ENCODE measurements at places on chromosomes 12 and 14. TPM values are rescaled to one million over a fixed set of nuclear protein-coding genes. Genes with fewer than 3 reads are reported as not detected.

DNA sequence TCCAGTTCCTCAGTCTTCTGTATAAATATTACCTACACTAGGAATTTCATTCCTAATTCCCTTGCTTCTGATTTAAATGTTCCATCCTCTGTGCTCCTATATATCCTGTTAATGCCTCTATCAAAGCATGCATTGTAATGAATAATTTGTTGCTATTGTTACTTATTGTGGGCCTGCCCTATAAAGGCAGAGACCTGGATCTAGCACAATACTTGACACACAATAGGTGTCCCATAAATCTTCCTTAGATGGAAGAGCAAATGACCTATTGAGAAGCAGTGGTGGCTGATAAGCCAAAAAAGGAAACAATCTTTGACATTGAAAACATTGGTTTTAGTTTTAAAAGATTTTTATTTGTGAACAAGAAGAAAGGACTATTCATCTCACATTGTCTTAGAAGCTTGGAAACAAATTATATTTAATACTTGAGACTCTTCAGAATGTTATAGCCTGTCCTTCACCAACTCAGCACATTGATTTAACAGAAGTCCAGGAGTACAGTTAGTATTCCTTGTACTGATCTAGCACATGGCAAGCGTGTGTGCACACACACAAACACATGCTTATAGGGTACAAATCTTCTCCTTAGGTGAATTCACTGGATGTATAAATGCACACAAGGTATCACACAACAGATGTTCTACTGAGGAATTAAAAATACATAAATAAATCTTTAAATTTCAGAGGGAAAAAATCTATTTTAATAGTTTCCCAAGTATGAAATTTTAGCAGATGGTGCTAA, 135.9 kb downstream of the DUSP6 start:
- no peak for DNase-seq

DNA sequence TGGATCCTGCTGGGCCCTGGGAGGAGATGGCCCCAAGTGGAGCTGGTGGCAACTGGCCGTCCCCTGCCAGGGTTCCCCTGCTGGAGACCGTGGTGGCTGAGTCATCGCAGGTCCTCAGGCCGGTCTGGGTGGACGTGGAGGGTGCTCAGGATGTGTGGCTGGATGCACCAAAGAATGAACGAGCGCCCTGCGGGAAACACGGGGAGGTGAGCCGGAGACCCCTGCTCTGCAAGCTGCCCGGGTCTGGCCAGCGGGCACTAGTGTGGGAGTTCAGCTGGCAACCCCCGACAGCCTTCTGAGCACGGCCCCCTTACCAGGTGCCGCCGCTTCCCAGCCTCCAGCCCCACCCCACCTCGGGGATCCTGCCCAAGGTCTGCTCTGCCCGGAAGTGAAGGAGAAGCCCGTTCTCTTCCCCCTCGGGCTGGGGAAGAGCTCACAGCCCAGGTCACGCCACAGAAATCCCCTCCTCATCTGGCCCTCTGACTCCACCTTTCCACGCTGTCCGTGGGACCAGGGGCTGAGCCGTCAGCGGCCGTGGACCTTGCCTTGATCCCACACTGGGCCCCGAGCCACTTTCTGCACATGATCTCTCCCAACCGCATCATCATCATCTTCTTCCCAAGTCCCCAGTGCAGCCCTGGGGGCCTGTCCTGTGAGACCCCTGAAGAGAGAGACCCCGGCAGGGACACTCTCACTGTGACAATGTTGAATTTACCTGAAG, 165.5 kb downstream of the KIF26A start:
- DNase-seq = no peak

DNA sequence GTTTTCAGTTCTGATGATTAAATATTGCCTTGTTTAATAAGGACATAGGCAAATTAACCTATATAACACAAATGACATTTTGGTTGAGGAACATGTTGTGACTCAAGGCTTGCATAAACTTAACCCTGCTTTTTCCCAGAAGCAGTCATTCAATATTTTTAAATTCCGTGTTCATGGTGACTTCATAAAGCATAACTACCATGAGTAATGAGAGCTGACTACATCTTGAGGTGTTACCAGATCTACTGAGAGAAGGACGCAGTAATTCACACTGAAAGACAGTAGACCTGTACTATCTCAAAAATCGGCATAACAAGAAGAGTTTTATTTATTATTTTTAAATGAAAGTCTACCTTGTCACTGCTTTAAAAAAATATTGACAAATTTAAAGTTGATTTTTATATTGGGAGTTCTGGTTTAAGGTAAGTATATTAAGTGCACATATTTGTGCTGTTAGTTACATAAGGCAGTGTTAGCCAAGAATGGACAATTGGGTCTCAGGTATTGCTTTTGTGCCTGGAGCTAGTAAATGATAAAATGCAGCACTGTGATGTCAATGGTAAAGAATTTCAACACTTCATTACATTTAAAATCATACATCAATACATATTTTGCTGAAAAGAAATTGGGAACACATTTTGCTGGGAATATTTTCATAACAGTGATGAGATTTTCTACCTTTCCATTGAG, 1198.5 kb downstream of the FSCB start:
- DNase-seq = no peak

DNA sequence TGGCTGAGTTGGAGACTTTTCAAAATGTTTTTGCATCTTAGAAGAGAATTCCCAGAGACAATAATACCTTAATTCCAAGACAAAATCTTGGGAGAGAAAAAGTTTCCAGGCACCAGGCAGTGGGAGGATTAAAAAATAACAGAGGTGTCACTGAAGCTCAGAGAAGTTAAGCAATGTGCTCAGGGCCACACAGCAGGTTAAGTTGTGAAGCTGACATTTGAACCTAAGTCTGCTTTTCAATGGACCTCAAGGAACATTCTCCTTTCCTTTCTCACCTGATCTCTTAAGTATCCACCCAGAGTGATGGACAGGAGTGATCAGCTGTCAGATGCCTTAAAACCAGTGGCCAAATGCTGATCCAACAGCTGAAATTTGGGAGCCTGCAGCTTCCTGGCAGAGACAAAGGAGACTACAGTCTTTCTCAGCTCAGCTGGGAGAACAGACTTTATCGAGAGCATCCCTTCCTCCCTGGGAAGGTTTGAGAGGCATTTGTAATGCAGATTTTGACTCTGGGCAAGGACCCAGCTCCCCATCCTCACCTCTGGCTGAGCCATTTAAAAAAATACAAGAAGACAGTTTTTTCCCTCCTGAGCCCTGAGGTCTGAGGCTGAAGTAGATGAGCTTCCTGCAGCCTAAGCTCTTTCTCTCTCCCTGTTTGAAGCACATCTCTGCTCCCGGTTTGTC, 174.9 kb upstream of the RPH3A start:
- no peak for DNase-seq

- no peak for DNase-seq
Observed at GRCh38 chr12:103561174-103561573, 25.9 kb upstream of the STAB2 start.

DNA sequence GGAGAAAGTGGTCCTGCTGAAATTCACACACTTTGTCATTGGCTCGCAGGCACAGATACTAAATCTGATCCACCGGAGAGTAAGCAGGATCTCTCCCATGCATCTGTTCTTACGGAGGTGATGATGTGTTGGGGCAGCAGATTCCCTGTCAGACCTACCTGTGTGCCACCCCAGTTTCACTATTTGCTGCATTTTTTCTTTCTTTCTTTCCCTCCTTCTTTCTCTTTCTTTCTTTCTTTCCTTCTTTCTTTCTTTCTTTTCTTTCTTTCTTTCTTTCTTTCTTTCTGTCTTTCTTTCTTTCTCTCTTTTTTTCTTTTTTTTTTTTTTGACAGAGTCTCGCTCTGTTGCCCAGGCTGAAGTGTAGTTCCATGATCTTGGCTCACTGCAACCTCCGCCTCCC, 37.4 kb downstream of the WSCD2 start:
- no peak for DNase-seq

DNA sequence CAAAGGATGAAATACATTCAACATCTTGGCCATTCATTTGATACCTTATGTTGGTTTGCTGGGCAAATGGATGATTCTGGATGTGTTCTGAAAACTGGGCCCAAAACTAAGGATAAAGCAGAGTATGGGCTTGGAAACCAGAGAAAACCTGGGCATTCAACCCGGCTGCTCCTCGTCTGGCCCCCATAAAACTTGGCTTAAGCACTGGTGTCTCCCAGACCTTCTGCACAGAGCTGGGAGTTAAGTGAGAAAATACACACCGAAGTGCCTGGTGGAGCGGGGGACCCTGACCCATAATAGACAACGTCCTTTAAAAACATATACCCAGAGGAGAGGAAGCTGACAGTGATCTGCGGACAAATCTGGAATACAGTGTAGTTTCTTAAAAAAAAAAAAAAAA, 112.5 kb downstream of the FOXN3 start:
- no peak for DNase-seq

DNA sequence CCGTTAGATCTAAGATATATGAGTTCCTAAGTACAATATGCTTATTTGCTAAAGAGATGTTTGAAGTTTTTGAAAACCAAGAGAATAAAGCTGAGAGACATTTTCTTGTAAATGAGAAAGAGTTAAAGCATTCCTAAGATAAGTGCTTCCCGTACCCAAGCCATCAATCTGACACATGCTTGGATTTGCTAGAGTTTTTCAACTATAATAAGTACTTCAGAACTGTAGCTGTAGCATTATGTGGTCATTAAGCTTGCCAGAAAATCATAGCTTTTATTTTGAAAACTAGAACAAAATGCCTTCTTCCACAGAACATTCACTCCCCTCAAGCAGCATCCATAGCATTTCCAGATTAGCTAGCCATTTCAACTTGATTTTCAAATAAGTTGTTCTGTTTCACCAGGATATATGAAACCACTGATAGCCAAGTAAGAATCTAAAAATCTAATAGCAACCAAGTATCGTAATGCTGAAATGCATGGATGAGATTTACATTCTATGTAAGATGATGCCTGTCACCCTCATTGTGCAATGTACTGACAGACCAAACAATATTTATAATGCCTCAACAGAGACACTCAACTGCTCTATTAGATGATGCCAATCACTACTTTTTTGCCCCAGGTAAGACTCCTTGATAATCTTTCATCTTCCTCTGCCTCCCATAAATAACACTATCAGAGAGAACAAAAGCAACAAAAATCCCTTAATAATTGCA, 8.0 kb downstream of the SNW1 start:
- no peak for DNase-seq

- DNase-seq = no peak
Observed at GRCh38 chr14:65299826-65300225, 112.7 kb upstream of the FUT8 start.

Gene GPR132
- total RNA-seq = 1.5 TPM

Gene TCP11L2
- total RNA-seq = 21.6 TPM

Gene BCAT1
- 17.8 TPM for total RNA-seq

Gene INHBC
- total RNA-seq = not detected

Gene IRAK4
- 24.6 TPM for total RNA-seq

Measured in tibial nerve (tissue), 4 donors.